ENCODE measurements at places on chromosomes 4 and X. TPM values are rescaled to one million over a fixed set of nuclear protein-coding genes. Genes with fewer than 3 reads are reported as not detected.

The HERC6 gene
- total RNA-seq = 1.0 TPM

The NEUROG2 gene
- total RNA-seq = not detected

The HTATSF1 gene
- 39.3 TPM for total RNA-seq

- no peaks in the 10 kb centered on the region for H3K4me1 ChIP-seq
- no peak for DNase-seq
- H3K27ac ChIP-seq = no peak overlapping the region
- H3K27me3 ChIP-seq = no peaks in the 10 kb centered on the region
Observed at GRCh38 chrX:153993079-153993478, 20.5 kb downstream of the TMEM187 start.

GRCh38 chr4:155879767-155880166 lies 13.7 kb upstream of the ASIC5 start:
- H3K4me1 ChIP-seq = no peaks in the 10 kb centered on the region
- no peak for DNase-seq
- peaks cover 4% of the 10 kb centered on the region for H3K36me3 ChIP-seq
- H3K27me3 ChIP-seq = no peaks in the 10 kb centered on the region
- no peak overlapping the region for H3K4me3 ChIP-seq

DNA sequence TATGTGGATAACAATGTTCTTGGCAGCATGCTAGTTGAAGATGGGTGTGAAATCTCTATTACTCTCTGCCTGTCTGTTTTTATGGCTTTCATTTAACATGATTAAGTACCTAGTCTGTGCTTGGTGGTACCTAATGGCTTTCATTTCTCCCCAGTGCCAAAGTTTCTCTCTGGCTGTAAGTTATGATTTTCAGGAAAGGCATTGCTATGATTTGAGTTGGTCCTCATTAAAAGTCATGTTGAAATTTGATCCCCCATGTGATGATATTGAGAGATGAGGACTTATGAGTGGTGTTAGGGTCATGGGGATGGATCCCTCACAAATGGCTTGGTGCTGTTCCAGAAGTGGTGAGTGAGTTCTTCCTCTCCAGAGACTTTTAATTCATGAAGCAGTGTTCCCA lies 162.4 kb upstream of the IL15 start:
- no peaks in the 10 kb centered on the region for H3K36me3 ChIP-seq
- H3K27me3 ChIP-seq = no peaks in the 10 kb centered on the region
- H3K4me1 ChIP-seq = peaks cover 27% of the 10 kb centered on the region
- no peak overlapping the region for H3K4me3 ChIP-seq
- no peak for DNase-seq
- H3K27ac ChIP-seq = peak overlapping the region; percentile 1

GRCh38 chr4:183637461-183637860 lies 21.5 kb downstream of the RWDD4 start:
- peak overlapping the region; percentile 89 for H3K27ac ChIP-seq
- no peak for DNase-seq
- H3K27me3 ChIP-seq = no peaks in the 10 kb centered on the region
- H3K4me3 ChIP-seq = no peak overlapping the region

All from chondrocyte (in vitro differentiated cells).